ENCODE measurements at places on chromosomes 5 and 9. TPM values are rescaled to one million over a fixed set of nuclear protein-coding genes. Genes with fewer than 3 reads are reported as not detected.

MTMR12 gene
- 48.8 TPM for total RNA-seq

WDR55 gene
- 17.5 TPM for total RNA-seq

FUBP3 gene
- total RNA-seq: 53.5 TPM

DNA sequence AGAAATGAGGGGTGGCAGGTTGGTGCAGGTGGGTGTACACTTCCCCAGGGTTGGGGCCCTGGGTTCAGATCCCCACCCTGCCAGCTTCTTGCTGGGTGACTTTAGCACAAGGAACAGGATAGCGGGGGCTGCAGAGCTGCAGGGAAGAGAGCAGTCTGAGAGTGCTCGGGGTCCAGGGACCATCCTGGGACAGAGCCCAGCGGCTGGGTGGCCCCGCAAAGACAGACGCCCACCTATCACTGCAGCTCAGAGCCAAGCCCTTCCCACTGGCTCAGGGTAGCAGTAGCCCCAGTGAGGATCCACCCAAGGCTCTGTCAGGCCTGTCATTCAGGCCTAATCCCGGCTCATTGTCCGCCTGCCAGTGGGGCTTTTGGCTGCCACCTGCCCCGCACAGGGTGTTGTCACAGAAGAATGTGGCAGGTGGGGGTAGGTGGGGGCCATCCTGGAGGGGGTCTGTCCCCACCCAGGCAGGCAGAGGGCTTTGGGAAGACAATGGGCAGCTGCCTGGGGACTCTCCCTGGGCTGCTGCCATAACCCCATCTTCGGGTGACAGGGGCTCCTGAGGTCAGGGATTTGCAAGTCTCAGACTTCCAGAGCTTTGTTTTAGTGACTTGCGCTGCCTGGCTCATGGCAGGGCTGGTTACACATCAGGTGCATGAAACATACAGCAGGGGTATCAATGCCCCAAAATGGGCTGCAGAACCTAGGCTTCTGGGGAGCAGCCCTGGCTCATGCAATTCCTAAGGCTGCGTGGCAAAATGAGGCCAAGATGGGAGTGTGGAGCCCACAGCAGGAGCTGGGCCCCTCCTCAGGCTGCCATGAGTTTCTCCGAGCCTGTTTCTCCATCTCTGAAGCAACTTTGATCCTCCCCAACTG lies 52.1 kb downstream of the BARX1 start:
- H3K27me3 ChIP-seq: no peaks in the 10 kb centered on the region
- H3K4me1 ChIP-seq: no peaks in the 10 kb centered on the region
- H3K36me3 ChIP-seq: no peaks in the 10 kb centered on the region
- no peak overlapping the region for H3K4me3 ChIP-seq

PCDHAC2 gene
- not detected for total RNA-seq

DNA sequence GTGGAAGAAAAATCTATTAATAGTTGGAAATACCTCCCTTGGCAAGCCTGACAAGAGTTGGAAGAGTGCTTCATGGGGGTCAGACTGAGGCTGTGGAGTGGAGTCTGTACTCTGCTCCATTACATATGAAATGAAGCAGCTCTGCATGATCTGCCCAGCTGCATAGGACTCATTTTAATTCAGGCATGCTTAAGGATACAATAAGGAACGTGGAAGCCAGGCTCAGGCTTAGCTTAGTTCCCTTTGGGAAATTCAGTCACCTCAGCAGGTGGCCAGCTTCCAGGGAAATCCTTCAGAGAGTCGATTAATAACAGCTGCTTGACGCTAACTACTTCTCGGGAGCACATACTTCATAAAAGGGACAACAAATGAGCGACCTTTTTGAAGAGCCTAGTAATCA lies 1672.9 kb upstream of the WWC1 start:
- no peak overlapping the region for H3K4me3 ChIP-seq
- H3K36me3 ChIP-seq: no peaks in the 10 kb centered on the region
- no peak overlapping the region for H3K27ac ChIP-seq
- H3K4me1 ChIP-seq: no peaks in the 10 kb centered on the region
- H3K27me3 ChIP-seq: no peaks in the 10 kb centered on the region
- no peak for DNase-seq

DNA sequence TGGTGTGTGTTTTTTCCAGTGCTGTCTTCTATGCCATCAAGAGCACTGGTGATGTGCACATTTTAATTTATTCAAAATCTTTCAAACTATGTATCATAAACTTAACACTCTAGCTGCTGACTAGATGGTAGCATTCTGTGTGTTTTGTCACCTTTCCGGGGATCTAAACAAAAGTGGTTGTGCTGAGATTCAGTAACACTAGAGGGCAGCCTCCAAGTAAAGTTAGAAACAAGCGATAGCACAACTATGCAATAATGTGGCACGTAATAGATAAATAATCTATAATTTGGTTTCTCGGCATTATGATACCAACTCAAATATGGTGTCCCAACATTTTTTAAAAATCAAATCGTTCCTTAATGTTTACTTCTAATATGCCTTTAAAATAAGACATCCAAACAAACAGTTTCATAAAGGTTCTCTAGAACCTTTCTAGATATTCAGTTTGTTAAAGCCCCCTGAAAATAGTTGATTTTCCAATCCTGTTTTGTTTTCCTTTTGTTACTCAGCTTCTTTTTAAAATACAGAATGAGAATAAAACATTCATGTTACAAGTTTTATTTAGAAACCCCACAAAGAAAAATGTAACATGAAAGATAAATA lies 16.9 kb downstream of the SEMA6A start:
- peak; percentile 41 for DNase-seq
- H3K27ac ChIP-seq: no peak overlapping the region
- no peaks in the 10 kb centered on the region for H3K36me3 ChIP-seq

GRCh38 chr5:66859526-66859925 lies 263.3 kb downstream of the MAST4 start:
- H3K4me1 ChIP-seq: peaks cover 8% of the 10 kb centered on the region
- H3K36me3 ChIP-seq: no peaks in the 10 kb centered on the region
- H3K4me3 ChIP-seq: no peak overlapping the region
- no peak overlapping the region for H3K27ac ChIP-seq
- H3K27me3 ChIP-seq: no peaks in the 10 kb centered on the region

GRCh38 chr5:135211083-135211790 lies 177.2 kb upstream of the PITX1 start:
- no peaks in the 10 kb centered on the region for H3K27me3 ChIP-seq
- peak; percentile 34 for DNase-seq
- no peak overlapping the region for H3K27ac ChIP-seq
- H3K4me1 ChIP-seq: peaks cover 15% of the 10 kb centered on the region
- H3K4me3 ChIP-seq: no peak overlapping the region

GRCh38 chr5:40227366-40227765 lies 452.3 kb upstream of the PTGER4 start:
- H3K4me3 ChIP-seq: no peak overlapping the region
- H3K27me3 ChIP-seq: no peaks in the 10 kb centered on the region
- no peak overlapping the region for H3K27ac ChIP-seq
- no peak for DNase-seq
- H3K36me3 ChIP-seq: no peaks in the 10 kb centered on the region

DNA sequence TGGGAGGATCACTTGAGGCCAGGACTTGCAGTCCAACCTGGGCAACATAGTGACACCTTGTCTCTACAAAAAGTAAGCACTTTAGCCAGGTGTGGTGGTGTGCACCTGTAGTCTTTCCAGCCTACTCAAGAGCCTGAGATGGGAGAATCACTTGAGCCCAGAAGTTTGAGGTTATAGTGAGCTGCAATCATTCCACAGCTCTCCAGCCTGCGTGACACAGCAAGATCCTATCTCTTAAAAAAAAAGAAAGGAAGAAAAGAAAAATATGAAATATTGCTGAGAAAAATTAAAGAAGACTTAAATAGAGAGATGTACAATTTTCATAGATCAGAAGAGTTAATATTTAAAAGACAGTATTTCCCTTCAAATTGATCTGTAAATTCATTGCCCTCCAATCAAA lies 76.4 kb downstream of the SMIM15 start:
- H3K27me3 ChIP-seq: no peaks in the 10 kb centered on the region
- H3K36me3 ChIP-seq: peaks cover 7% of the 10 kb centered on the region
- no peak overlapping the region for H3K4me3 ChIP-seq
- H3K4me1 ChIP-seq: no peaks in the 10 kb centered on the region
- no peak for DNase-seq

GRCh38 chr5:44845777-44846176 lies 37.0 kb downstream of the MRPS30 start:
- no peaks in the 10 kb centered on the region for H3K27me3 ChIP-seq
- no peak for DNase-seq
- no peaks in the 10 kb centered on the region for H3K36me3 ChIP-seq
- H3K4me1 ChIP-seq: no peaks in the 10 kb centered on the region
- no peak overlapping the region for H3K27ac ChIP-seq

DNA sequence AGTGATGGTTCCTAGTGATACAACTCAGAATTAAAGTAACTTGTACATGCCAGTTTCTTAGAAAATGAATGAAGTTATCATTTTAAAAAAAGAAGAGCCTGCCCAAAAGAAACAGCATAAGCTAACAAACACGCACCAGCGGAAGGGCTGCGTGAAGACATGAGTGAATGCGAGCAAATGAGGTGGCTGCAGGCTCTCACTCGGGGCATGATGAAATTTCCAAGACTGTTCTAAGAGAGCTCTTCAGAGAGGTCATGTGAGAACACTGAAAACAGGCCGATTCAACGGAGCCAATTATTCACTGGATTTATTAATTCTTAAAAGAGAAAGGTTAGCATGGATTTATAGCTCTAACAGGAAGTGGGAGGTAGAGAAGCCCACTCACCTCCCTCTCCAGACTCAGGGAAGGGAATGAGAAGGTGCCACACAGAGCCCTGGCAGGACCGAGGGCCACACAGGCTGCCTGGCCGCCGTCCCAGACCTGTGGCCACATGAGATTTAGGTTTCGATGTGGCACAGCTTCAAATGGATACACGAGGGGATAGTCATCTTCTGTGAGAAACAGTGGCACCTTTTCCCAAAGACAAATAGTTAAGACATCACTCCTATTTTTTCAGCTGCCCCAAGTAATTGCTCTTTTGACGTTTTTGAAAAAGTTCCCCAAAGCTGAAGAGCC lies 55.5 kb downstream of the HABP4 start:
- DNase-seq: peak; percentile 45
- peaks cover 34% of the 10 kb centered on the region for H3K4me1 ChIP-seq
- no peak overlapping the region for H3K4me3 ChIP-seq
- no peaks in the 10 kb centered on the region for H3K27me3 ChIP-seq
- no peak overlapping the region for H3K27ac ChIP-seq
- 0 out of 2 replicates have a peak, but pooled peaks cover 5% of the 10 kb centered on the region for H3K36me3 ChIP-seq

PCAT7 gene
- total RNA-seq: not detected

- H3K27me3 ChIP-seq: no peaks in the 10 kb centered on the region
- no peaks in the 10 kb centered on the region for H3K4me1 ChIP-seq
- no peaks in the 10 kb centered on the region for H3K36me3 ChIP-seq
- no peak overlapping the region for H3K4me3 ChIP-seq
Observed at GRCh38 chr5:166123717-166124116, 2167.7 kb upstream of the WWC1 start.

- DNase-seq: no peak
- H3K27me3 ChIP-seq: no peaks in the 10 kb centered on the region
- H3K27ac ChIP-seq: no peak overlapping the region
- H3K4me1 ChIP-seq: no peaks in the 10 kb centered on the region
- H3K4me3 ChIP-seq: no peak overlapping the region
Observed at GRCh38 chr5:64949331-64949730, 180.6 kb downstream of the CWC27 start.

PHF24 gene
- not detected for total RNA-seq

DNA sequence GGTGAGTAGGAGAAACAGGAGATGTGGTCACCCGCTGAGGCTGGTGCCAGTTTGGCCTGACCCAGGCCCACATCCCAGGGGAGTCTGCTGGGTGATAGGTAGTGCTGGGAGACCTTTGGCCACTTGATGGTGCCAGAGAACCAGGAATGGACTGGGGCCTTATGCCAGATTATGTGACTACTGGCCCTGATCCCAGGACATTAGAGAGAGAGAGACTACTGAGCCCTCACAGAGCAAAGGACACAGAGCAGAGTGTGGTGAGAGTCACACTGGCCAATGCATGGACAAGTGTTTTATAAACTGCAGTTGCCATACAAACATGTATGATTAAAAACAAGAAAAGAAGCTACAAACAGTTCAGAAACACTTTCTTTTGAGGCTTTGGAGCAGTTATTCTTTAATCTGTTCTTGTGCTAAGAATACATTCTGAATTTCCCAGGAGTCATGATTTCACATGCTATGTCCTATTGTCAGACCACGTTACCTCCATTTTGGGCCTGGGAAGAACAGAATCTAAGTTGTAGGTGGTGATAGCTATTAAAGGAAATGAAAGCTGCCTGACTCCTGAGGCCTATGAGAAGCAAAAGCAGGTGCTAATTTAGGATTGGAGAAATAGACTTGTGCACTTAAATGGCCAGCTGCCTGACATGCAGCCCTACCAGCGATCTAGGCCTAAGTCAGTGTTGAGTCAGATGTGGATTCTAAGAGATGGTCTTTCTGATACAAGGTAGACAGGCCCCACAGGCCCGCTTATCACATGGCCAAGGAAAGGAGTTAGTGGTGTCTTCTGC lies 32.6 kb upstream of the TMOD1 start:
- H3K4me1 ChIP-seq: no peaks in the 10 kb centered on the region
- peak; percentile 71 for DNase-seq
- H3K27me3 ChIP-seq: no peaks in the 10 kb centered on the region
- H3K4me3 ChIP-seq: no peak overlapping the region
- no peaks in the 10 kb centered on the region for H3K36me3 ChIP-seq

DNA sequence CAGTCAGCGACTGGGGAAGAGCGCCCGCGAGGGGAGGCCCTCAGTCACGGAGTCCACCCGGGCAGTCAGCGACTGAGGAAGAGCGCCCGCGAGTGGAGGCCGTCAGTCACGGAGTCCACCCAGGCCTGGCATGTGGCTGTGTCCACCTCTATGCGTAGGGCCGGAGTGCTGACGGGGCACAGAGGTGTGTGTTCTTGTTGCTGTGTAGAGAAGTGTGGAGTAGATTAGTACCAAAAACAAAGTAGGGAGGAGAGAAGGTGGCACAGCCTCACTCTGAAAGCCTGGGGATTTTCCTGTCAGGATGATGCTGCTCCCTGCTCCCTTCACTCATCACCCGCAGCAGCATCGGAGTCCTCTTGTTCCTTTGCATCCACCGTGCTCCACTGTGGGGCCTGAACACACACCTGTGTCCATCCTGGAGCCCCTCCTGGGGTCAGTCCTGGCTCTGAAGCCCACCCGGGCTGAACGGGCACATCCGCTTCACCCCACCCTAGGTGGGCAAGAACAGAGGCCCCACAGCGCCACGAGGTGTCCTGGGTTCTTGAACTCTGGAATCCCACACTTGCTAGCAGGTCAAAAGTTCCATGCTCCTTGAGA lies 37.9 kb downstream of the AHRR start:
- DNase-seq: no peak
- H3K4me1 ChIP-seq: no peaks in the 10 kb centered on the region
- H3K27me3 ChIP-seq: no peaks in the 10 kb centered on the region

- 0 out of 2 replicates have a peak, but pooled peaks cover 4% of the 10 kb centered on the region for H3K27me3 ChIP-seq
- no peak overlapping the region for H3K27ac ChIP-seq
- H3K4me1 ChIP-seq: no peaks in the 10 kb centered on the region
- H3K4me3 ChIP-seq: no peak overlapping the region
- H3K36me3 ChIP-seq: no peaks in the 10 kb centered on the region
- DNase-seq: no peak
Observed at GRCh38 chr9:72140586-72140985, 8.7 kb upstream of the GDA start.

Data from GM23248 (cell line).